ENCODE measurements at places on chromosomes 3 and 15.

GRCh38 chr3:74515451-74515850, 99.0 kb downstream of the CNTN3 start:
- no peak for DNase-seq

GRCh38 chr15:91921188-91921842, 67.8 kb downstream of the SLCO3A1 start:
- DNase-seq: no peak

DNA sequence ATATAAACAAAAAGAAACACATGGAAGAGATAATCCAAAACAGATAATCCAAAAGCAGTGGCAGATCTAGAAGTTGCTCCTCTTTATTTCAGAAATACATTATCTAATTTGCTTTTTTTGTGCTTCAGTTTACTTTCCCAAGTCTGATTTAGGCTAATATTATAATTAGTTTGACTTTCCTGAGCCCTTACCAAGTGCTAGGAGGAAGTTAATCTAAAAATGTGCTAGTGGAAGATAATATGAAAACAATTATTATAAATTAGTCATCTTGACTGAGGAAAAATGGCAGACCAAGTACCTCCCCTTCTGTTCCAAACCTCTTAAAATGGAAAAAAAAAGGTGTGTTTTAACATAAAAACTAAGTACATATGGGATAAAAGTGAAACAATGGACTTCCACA, 17.5 kb downstream of the SLC9A9 start:
- DNase-seq: no peak

DNA sequence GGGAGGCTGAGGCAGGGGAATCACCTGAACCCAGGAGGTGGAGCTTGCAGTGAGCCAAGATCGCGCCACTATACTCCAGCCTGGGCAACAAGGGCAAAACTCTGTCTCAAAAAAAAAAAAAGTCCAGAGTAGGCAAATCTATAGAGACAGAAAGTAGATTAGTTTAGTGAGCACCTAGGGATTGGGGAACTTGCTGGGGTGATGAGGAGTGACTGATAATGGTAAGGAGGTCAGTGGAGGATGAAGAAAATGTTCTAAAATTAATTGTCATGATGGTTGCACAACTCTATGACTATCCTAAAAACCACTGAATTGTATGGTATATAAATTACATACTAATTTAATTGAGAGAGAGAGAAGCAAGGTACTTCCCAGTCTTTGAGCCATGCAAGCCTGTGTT, 27.8 kb upstream of the LYZL4 start:
- no peak for DNase-seq

DNA sequence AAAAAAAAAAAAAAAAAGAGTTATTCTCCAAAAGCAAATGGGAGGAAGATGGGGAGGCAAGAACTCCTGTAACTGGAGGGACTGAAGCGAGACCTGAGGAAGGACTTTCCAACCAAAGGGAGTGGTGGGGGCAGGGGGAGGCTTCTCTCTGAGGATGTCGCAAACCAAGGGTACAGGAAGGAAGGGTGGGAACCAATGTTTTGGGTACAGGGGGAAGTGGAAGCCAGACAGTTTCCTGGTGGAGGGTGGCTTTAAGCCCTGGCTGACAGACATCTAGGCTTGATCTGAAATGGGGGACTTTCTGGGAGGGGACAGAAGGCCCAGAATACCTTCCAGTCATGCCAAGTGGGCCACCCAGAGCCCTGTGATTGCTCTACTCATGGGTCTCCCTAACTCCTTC, 27.0 kb downstream of the VIPR1 start:
- DNase-seq: peak; percentile 73

DNA sequence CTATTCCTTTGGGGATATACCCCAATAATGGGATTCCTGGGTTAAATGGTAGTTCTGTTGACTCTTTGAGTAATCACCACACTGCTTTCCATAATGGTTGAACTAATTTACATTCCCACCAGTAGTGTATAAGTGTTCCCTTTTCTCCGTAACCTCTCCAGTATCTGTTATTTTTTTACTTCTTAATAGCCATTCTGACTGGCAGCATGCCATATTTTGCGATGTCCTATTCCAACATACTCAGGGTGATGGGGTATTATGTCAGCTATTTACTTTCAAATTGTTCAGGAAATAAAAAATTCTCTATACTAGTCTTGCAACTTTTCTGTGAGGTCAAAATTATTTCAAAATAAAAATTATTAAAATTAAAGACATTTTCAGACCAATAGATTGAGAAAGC, 9.1 kb upstream of the PARP14 start:
- DNase-seq: no peak

GRCh38 chr3:100517276-100517675, 24.9 kb downstream of the TMEM45A start:
- DNase-seq: no peak

GRCh38 chr15:58510715-58511598, 79.2 kb downstream of the LIPC start:
- no peak for DNase-seq

- no peak for DNase-seq
Observed at GRCh38 chr15:70856884-70857561, 3.1 kb upstream of the LARP6 start.

- DNase-seq: no peak
Observed at GRCh38 chr3:42055291-42055690, 35.9 kb upstream of the TRAK1 start.

GRCh38 chr3:16817197-16817596, 67.6 kb upstream of the PLCL2 start:
- no peak for DNase-seq

DNA sequence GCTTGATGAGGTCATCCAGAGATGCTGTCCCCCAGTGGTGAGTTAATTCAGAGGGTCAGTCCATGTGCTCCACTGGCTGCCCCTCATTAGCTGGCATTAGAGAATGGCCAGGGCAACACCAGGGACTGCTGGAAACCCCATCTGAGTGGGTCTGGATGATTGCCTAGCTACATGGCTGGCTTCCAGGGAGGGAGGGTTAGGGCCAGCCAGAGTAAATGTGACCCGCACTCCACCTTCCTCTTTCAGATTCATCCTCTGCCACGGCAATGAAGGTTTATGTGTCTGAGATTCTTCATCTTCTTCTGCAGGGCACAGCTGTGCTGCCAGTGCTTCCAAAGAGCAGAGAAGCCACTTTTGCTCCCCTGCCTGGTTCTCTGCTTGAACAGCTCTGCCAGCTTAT, 391.9 kb downstream of the OCA2 start:
- DNase-seq: no peak

- no peak for DNase-seq
Observed at GRCh38 chr3:72768481-72768880, 79.8 kb downstream of the SHQ1 start.

GRCh38 chr3:140019946-140020345, 85.0 kb downstream of the CLSTN2 start:
- DNase-seq: no peak

DNA sequence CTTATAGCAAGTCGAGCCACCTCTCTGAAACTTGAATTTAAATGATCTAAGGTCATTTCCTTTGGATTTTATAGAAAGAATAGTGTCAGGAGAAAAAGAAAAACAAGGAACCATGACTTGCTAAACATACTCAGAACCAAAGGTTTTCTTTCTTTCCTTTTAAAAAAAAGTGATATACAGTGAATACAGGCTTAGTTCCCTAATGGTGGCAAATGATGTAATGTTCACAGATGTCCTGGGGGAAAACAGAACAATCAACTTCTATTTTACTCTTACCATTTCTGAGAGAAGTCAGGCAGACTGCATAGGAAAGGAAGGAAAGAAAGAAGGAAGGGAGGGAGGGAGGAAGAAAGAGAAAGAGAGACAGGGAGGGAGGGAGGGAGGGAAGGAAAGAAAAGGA, 56.5 kb downstream of the ST6GAL1 start:
- DNase-seq: no peak

DNA sequence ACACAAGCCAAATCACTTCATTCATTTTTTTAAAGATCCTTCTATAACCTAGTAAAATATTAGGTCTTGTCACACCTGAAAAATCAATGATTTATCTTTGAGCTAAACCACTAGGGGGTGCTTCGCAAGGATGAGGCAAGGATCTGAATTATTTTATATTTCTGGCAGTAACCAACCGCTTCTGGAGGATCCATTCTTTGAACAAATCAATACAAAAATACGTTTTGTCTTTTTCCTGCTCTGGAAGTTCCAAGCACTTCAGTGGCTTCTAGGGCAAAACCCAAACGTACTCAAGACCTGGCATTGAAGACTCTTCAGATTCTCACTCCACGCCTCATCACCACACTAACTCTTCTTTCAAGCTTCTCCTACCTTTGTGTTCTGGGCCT, 486 bp downstream of the LSG1 start:
- DNase-seq: peak; percentile 65

- DNase-seq: no peak
Observed at GRCh38 chr3:128461731-128462130, 5.0 kb downstream of the DNAJB8 start.

DNA sequence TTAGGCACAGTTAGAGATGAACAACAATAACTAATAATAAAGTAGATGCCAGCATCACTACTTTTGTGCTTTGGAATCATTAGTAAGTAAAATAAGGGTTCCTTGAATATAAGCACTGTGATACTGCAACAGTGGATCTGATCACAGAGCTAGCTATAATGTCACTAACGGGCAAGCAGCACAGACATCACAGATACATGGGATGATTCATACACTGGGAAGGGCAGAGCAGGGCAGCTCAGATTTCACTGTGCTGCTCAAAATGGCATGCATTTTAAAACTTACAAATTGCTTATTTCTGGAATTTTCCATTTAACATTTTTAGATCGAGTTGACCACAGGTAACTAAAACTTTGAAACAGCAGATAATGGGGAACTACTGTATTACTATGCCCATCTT, 476.6 kb downstream of the FHIT start:
- no peak for DNase-seq

- no peak for DNase-seq
Observed at GRCh38 chr15:33091983-33092693, 102.4 kb downstream of the FMN1 start.

- no peak for DNase-seq
Observed at GRCh38 chr15:51783967-51784366, 32.6 kb downstream of the TMOD2 start.

GRCh38 chr15:62706317-62706716, 336.2 kb upstream of the TPM1 start:
- DNase-seq: no peak

GRCh38 chr3:70108072-70108471, 108.5 kb downstream of the SAMMSON start:
- no peak for DNase-seq

GRCh38 chr3:155088706-155089345, 8.7 kb downstream of the MME start:
- DNase-seq: no peak

GRCh38 chr3:31364188-31364587, 168.5 kb upstream of the STT3B start:
- DNase-seq: no peak

DNA sequence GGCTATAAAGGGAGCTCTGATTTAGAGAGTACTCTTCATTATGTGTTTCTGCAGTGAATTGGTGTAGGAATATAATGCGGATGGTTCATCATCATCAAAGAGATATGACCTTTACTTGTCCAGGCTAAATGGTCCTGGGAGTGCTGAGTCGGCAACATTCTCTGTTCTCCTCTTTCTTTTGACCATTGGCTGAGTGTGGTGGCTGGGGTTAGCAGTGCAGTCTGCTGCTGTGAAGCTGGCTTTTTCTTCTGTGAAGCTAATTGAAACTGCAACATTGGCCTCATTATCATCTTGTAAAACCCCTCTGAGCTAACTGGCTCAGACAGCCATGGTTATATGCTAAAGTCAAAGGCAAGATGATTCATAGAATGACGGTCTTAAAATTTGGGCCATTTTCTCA, 83.8 kb downstream of the THRB start:
- DNase-seq: no peak

DNA sequence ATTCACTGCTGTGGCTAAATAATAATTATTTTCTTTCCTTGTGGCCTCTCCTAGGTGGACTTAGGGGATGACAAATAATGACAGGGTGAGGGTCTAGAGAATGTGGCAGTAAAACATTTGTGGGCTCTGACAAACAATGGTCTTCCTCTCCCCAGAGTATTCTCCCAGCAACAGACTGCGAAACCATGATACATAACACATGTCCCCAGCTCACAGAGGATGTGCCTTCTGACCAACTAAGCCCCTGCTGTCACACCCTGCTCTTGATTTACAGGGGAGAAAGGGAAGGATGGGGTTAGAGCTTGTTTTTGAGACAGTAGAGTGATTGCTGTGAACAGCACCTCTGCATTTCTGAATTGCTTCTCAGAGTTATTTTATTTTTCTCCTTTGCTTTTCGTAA, 116.6 kb upstream of the CTDSPL start:
- DNase-seq: no peak

- no peak for DNase-seq
Observed at GRCh38 chr3:184645336-184645735, 66.5 kb downstream of the MAGEF1 start.

DNA sequence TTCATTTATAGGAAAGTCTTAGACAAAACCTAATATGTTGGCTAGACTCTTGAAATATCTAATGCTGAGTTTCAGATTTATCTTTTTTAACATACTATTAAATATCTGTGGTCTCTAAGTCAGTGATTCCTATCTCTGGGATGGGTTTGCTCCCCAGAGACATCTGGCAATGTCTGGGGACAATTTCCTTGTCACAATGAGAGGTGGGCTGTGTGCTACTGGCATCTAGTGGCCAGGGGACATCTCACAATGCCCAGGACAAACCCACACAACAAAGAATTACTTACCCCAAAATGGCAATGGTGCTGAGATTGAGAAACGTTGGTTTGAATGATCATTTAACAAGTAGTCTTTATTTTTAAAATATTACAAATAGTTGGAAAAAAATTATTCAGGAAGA, 602.1 kb downstream of the MAGI1 start:
- no peak for DNase-seq

DNA sequence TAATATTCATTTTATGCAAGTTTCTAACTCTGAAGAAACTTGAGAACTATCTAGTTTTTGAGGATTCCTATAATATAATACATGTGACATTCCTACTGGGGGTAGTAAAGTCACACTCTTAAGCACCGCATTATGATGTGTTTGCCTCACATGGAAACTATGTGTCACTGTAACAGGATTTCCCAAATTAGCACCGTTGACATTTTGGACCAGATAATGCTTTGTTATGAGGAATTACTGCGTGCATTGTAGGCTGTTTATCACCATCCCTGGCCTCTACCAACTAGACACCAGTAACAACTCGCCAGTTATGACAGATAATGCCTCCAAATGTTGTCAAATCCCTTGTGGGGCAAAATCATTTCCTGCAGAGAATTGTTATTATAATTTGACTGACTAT, 267.8 kb downstream of the RAP2B start:
- DNase-seq: no peak

DNA sequence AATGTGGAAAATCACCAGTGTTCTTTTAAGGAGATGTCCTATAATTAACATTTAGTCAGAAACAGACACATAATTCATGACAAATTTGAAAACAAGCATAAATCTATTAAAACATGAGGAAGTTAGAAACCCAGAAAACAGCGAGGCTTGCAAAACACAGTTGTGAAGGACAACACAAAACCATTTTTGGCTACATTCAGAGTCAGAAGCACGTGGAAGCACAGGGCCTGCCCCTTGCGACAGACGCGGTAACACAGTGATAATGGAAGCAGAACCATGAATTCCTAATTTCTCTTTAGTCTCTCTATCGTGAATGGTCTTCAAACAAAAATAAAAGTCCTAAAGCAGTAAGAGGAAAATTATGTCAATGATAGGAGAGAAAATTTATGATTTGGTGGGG, 12.2 kb downstream of the NCEH1 start:
- DNase-seq: no peak

- peak; percentile 87 for DNase-seq
Observed at GRCh38 chr15:101126618-101127505, 125.0 kb downstream of the CHSY1 start.

- DNase-seq: no peak
Observed at GRCh38 chr15:88174571-88174970, 82.0 kb downstream of the NTRK3 start.

Measured in Kasumi-1 (cell line).